ENCODE measurements at places on chromosomes 2 and 18. TPM values are rescaled to one million over a fixed set of nuclear protein-coding genes. Genes with fewer than 3 reads are reported as not detected.

MAP2 gene
- 4.4 TPM for polyA plus RNA-seq

SLC40A1 gene
- polyA plus RNA-seq, result 7.0 TPM

SP9 gene
- 0.04 TPM for polyA plus RNA-seq

ATG4B gene
- polyA plus RNA-seq, result 54.4 TPM

SLC39A6 gene
- polyA plus RNA-seq, result 2.8 TPM
